ENCODE measurements at places on chromosomes 5 and 9.

DNA sequence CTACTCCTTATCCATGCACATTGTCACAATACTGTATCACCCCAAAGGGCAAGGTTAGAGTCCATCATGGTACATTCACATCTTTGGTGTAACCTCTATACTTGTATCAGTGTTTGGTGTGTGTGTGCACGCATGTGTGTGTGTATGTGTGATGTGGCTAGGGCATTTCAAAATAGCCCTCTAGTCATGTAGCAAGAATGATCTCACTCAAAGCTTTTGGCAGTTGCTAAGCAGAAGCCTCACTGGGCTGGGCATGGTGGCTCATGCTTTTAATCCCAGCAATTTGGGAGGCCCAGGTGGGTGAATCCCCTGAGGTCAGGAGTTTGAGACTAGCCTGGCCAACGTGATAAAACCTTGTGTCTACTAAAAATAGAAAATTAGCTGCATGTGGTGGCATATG is 245.3 kb downstream of the ADGRV1 start:
- no peak for DNase-seq

DNA sequence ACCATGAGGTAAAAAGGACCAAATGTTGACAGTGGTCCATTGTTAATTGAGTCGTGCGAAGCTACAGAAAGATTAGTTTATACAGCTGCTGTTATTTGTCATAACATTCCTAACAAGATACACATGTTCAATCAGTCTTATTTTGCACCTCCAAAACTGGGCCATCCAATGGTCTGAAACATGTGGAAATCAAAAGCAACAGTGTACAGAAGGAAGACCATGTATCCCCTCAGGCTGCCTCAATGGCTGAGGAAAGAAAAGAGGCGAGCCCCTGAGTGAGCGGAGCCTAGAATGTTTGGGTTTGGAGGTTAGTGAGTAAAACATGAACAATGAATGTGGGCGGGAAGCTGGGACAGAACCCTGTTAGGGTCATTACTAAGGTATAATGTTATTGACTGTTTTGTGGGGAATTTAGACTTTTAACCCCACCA is 35.6 kb downstream of the NFIB start:
- no peak for DNase-seq

- peak; percentile 18 for DNase-seq
Observed at GRCh38 chr5:157866536-157866935, 7.6 kb upstream of the CLINT1 start.

- DNase-seq, result no peak
Observed at GRCh38 chr5:61362796-61363368, 30.8 kb downstream of the ZSWIM6 start.

GRCh38 chr5:94304146-94304545 is 314.3 kb downstream of the KIAA0825 start:
- no peak for DNase-seq

All from large intestine (tissue), 12 donors.